ENCODE measurements at places on chromosomes 3 and 15.

GRCh38 chr3:129593595-129594339 lies 12.7 kb downstream of the PLXND1 start:
- DNase-seq: peak; percentile 54

GRCh38 chr3:21621181-21621651 lies 129.8 kb downstream of the ZNF385D start:
- no peak for DNase-seq

GRCh38 chr3:49428752-49429080 lies 408 bp downstream of the NICN1 start:
- DNase-seq: peak; percentile 24

GRCh38 chr3:190121383-190121782 lies 686 bp upstream of the P3H2 start:
- DNase-seq: no peak

DNA sequence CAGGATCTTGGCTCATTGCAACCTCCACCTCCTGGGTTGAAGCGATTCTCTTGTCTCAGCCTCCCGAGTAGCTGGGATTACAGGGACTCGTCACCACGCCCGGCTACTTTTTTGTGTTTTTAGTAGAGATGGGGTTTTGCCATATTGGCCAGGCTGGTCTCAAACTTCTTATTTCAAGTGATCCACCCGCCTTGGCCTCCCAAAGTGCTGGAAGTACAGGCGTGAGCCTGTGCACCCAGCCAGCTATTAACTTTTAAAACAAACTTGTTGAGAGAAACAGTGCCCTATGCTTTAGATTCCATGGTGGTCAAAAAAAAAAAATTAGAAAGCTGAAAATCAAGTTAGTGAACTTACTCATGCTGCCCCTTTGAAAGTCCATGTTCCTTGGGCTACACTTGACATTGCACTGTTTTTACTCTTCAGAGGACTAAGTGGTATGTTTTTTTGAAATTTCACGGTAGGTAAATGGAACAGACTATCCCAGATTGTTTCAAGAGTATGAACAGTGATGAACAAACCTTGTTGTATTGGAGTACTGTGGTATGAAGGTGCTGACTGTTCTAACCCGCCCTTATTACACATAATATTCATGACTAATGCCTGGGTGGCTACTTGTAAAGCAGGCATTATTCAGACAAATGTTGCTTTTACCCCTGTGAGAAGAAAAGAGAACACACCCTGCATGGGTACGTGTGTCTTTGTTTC lies 206.9 kb downstream of the KLHL25 start:
- DNase-seq: no peak

DNA sequence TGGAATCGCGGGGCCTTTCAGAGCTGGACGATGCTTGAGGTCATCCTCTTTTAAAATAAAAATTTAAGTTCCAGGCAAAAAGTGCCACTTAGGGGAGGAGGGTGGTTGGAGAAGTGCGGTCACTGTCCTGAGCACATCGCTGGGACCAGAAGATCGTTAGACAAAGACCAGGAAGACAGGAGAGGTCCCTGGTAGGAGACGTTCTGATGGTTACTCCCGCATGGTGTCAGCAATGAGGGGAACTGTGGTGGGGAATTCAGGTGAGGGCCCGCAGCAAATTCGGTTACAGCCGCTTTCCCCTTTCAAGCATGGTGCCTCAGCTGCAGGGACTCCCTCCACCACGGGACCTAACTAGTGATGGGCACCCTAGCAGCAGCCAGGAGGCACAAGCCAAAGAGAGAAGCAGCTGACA lies 1.0 kb upstream of the ISY1 start:
- no peak for DNase-seq

DNA sequence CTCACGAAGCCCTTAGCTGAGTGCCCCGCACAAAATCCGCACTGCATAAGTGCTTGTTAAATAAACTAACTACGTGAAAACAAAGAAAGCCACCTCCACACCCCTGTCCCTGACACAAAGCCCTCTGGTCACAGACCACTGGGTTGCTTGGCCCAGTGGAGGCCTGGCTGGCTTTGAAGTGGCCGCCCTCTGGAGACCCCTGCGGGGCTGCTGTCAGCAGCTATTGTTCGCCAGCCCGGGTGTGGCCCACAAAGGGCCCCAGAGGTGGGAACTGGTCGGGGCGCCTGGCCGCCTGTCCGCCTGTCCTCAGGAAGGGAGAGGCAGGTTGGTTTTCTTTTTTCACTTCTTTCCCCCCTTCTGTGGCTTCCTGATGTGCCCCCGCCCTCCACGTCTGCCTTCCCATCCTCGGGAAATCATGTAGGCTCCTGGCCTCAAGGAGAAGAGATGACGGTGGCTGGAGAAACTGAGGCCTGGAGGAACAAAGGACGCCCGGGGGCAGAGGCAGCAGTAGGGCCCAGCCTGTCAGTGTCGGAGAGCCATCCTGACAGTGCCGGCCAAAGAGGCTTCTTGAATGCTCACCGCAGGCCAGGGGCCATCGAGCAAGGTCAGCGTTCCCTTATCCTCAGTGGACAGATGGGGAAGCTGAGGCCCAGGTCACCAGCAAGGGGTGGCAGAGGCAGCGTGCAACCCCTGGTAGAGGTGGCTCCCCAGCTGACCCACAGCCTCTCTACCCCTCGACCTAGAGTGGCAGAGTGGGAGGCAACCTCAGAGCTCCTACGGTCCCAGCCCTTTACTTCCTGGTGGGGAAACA lies 61.1 kb downstream of the SLC6A6 start:
- DNase-seq: no peak

DNA sequence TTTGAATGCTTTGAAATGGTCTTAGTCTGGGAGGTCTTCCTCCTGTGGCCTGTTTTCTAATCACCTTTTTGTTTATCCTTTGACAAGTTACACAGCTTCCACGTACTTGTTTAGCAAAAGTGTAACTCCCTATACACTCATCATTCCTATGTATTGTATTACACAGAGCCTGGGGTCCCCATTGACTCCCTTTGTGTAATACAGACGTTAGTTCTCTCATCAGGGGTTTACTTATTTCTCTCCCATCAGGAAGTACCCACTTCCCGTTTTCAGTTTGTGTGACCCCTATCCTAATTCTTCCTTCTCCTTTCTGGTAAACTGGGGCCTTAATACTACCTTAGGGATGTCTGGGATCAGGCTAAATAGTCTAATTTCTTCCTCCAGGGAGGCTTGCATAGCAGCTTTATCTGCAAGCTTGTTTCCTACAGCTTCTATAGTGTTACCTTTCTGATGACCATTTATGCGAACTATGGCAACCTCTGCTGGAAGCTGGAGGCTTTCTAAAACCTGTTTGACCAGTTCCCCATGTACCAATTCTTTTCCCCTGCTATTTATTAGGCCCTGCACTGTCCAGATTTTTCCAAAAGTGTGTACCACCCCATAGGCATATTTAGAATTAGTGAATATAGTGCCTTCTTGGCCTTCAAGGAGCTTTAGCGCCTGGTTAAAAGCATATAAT lies 22.4 kb downstream of the ARL8B start:
- no peak for DNase-seq

- no peak for DNase-seq
Measured at GRCh38 chr3:190892395-190892902, 30.0 kb upstream of the GMNC start.

DNA sequence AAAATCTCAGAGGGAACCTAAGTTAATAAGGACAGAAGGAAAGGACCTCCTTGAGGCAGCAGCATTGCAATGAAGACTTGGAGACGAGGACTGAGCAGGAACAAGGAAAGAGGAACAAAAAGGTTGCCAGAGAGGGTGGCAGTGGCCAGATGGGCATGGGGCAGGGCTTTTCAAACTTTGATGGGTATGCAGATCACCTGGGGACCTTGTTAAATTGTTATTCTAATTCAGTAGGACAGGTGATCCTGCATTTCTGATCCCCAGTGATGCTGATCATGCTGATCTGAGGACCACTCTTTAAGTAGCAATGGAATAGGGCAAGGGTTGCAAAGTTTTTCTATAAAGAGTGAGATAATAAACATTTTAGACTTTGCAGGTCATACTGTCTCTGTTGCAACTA lies 11.1 kb downstream of the COL6A6 start:
- no peak for DNase-seq

GRCh38 chr3:134104031-134104430 lies 74.3 kb upstream of the SLCO2A1 start:
- DNase-seq: no peak

DNA sequence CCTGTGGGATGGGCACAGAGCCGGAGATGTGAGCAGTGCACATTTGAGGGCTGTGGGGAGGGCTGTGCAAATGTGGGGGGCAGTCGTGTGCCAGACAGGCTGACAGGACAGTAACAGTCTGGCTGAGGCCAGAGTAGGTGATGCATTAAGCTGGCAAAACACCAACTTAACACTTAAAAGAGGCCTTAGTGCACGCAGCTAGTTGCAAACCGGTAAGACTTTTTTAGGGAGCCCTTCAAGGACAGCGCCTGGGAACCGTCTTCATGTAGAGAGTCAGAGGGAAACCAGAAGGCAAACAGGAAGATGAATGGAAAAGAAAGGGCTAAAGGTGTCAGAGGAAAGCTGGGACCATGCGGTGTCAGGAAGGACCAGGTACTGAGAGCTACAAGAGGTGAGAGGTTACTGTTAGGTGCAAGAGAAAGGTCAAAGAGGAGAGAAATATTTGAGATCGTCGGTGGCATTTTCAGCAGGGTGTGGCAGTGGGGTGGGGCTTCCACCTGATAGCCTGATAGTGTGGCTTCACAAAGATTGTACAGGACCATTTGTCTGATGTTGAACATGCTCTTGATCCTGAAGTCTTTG lies 30.0 kb upstream of the CHD2 start:
- no peak for DNase-seq

DNA sequence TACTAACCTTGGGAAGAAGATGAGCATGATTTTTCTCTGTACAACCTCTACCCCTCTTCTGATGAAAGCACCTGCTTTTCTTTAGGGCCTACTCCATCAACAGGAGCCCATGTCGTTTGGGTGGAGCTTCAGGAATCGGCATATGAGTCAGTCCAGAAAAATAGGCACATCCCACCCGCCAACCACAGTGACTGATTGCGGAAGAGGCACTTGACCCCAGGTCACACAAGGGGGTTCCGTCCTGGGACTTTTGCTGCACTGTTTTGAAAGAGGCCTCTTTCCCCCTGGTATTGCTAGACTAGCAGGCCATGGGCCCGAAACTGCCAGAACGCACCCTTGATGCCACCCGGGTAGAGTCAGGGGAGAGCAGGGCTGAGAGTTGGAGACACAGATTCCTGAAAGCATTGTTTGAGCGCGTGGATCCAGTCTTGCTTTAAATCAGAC lies 19.3 kb upstream of the NRROS start:
- DNase-seq: no peak

DNA sequence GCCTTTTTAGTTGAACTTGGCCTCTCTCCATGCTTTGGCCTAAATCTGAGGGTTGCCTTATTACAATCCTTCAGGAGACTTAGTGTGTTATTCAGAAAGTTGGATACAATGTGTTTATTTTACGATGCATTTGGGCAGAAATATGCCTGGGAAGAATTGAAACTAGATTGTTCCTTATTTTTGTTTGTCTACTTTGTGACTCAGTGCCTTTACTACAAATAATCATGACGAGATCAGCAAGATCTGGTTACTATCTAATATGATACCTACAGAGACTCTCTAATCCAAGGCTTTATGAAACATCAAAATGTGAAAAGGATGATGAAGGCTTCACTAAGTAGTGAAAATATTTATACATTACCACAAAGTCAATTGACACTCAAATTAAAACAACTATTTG lies 82.2 kb downstream of the RBMS3 start:
- no peak for DNase-seq

- peak; percentile 89 for DNase-seq
Measured at GRCh38 chr15:92917598-92918407, 17.7 kb downstream of the CHD2 start.

GRCh38 chr3:155302891-155303290 lies 9.4 kb upstream of the STRIT1 start:
- DNase-seq: no peak

GRCh38 chr3:151350656-151351055 lies 21.3 kb upstream of the P2RY13 start:
- DNase-seq: no peak

DNA sequence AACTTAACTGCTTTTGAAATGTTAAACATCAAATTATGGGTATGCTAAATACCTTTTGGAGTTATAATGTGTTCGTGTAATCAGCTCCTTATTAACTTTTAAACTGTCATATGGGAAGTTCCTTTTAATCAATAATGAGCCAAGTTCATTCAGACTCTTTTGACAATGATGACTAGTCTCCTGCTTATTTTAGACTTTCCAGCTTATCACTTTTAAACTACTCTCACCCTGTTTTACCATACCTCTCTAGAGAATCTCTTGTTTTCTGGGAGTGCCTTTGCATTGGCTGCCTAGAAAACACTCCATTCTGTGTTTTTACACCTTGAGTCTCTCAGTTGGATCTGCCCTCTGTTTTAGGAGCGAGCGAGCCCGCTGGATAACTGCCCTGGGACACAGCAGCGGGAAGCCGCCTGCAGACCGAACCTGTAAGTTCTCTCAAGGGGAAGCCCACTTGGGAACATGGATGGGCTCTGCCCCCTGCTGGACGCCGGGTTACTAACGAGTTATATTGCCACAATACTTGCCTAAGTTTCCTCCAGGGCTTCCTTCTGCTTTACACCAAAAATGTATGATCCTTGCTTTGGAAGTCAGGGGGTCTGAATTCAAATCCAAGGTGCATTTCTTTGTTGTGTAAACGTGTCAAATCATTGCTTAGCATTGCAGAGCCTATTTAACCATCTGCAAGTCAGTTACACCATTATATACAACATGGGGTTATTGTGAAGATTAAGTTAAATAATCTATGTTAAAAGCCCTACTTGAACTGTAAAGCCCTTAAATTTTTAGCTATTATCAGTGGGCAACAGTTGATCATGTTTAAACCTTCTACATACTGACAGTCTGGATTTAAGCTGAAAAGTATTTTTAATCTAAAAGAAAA lies 71.3 kb downstream of the DHX36 start:
- peak; percentile 61 for DNase-seq

DNA sequence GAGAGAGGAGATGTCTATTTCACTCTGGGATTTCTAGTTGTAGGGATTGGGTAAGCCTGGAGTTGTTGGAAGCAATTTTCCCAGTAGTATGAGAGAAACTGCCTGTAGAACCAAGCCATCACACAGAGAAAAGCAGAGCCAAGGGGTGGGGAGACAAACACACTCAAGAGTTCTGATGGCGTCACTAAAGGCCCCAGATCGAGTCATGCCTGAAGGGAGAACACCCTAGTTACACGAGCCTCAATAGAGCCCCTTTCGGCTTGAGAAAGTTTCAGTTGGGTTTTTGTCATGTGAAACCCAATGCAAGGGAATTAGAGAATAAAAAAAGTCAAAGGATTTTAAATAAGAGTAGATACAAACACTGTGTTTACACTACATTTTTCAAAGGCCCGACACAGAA lies 66.1 kb upstream of the PFN2 start:
- no peak for DNase-seq

DNA sequence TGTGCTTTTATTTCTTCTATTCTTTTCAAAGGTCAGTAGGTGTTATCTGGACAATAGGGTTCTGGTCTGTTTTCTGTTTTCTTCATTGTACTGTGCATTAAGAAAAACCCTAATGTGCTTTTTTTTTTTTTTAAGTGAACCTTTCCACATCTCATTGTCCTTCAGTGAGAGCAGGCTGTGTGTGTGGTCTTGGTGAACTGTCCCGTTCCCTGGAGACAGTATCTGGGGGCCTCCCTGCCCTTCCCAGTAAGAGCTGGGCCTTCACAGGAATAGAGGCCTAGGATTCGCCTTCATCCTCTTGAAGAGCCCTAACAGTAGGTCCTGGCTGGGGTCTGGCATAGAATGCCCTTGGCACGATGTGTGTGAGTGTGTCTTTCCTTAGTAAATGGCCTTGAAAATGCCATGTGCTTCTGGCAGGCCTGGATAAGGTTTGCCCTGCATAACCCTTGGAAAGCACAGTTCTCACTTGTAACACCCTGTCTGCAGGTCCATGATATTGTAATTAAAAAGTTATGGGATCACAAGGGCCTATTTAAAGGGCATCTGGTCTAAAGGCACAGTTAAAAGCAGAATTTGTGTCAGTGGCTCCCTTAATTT lies 81.2 kb downstream of the IGF1R start:
- DNase-seq: no peak

All from CD4-positive, alpha-beta T cell (primary cell).